ENCODE measurements at places on chromosomes 5 and 9.

- DNase-seq = no peak
Measured at GRCh38 chr5:96788112-96788749, 19.5 kb downstream of the ERAP1 start.

DNA sequence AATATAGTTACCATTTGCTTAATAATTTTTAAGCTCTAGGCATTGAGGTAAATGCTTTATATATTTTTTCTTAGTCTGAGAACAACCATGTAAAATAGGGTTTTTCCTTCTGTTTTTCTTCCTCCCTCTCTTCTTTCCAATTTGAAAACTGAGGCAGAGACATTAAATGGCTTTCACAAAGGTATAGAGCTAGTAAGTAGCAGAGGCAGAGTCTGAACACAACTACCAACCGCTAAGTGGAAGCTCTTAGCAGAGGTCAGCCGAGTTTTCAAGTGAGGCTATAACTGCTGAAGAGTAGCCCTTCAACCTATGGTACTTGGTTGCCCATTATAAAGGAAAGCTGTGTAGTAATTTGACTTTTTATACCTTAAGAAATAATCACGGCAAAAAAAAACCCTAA, 187.1 kb downstream of the MEF2C start:
- DNase-seq = no peak

GRCh38 chr5:18546591-18546990, 912.3 kb downstream of the TAF11L14 start:
- DNase-seq = no peak

DNA sequence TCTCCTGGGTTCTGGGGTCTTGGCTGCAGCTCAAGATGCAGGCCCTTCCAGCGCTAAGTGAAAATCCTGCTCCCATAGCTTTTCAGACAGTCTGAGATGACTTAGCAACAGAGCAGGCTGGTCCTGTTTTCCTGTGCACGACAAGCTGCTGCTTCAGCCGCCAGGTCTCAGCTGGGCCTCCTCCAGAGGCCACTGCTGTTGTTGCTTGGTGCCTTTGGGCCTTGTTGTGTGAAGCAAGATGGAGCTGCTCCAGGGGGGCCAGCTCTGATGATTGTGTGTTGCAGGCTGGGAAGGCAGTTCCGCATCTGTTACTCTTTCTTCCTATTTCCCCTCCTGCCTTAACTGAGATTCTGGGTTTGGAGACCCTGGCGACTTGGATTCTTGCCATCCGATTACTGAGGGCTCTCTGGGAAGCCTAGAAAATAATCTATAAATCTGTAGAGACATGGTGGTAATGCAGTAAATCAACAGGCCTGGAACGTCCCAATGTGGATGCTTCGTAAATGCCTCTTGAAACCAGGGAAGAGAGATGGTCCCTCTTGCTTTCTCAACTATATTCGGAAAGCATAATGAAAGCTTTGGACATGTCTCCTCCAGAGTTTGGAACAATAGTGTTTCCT, 3.2 kb downstream of the MAP1B start:
- no peak for DNase-seq

DNA sequence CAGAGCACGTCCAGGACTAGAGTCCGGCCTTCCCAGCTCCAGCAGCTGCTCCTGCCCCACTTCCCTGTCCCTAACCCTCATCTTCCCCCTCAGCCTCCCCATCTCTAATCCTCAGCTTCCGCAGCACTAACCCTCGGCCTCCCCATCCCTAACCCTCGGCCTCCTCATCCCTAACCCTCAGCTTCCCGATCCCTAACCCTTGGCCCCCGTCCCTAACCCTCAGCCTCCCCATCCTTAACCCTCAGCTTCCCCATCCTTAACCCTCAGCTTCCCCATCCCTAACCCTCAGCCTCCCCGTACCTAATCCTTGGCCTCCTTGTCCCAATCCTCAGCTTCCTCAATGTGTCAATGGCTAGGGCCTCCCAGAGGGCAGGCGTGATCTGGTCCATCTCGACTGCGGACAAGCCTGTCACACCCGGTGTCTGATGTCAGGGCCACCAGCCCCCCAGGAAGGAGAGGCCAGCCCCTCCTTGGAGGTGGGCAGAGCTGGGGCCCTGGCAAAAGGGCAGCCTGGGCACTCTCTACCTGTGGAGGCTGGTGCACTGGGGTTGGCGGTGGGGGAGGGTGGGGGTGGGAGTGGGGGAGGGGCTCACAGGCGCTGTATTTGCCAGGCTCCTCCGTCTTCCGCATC, 1.4 kb downstream of the OBP2B start:
- no peak for DNase-seq

- no peak for DNase-seq
Measured at GRCh38 chr5:167936022-167936421, 355.4 kb upstream of the WWC1 start.

GRCh38 chr9:111154081-111154562, 115.9 kb upstream of the LPAR1 start:
- no peak for DNase-seq

GRCh38 chr9:136592666-136593065, 46.8 kb upstream of the NOTCH1 start:
- DNase-seq = no peak

DNA sequence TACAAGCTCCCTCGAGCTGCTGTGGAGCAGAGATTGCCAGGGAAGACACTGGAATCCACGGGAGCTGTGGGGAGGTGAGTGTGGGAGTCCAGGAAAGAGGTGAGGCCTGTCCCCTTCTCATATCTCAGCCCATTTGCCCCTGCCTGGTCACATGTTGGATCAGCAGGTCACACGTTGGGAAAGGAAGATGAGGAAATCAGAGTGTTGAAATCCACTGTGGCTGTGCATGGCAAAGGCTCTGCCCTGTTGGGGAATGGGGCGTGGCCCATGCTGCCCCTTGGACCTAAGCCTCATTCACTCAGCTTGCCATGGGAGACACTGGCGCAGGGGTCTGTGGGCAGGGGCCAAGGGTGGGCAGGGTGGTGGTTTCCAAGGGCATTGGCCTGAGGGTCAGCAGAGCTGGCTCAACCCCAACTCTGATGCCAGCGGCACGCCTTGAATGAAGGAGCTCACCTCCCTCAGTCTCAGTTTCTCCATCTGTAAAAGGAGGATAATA, 85.4 kb upstream of the CPEB4 start:
- no peak for DNase-seq

DNA sequence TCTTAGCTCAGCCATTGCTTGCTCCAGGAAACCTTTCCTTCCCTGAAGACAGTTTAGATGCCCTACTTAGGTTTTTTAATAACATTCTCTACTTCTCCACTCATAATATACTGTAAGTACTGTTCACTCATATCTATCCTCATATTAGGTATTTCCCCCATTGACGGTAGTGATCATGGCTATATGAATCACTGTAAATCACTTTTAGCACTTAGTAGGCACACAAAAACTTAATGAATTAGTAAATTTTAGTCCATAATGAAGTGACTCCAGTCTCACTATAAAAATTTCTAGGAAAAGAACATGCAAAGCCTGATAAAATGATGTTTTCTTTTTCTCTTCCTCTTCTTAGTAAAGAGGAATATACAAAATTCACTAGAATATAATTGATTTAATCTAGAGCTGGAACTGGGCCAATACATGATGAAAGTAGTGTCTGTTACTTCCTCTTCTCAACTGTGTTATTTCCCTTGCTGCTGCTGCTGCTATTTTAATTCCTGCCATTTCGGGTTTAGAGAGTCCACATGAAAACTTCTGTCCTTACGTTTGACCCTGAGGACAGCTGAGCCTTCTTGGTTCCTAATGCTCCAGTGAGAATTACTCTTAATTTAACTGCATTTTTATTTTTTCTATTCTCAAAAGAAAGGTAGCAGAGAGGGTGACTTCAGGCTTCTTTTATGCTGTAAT, 73.5 kb downstream of the LNPEP start:
- no peak for DNase-seq

DNA sequence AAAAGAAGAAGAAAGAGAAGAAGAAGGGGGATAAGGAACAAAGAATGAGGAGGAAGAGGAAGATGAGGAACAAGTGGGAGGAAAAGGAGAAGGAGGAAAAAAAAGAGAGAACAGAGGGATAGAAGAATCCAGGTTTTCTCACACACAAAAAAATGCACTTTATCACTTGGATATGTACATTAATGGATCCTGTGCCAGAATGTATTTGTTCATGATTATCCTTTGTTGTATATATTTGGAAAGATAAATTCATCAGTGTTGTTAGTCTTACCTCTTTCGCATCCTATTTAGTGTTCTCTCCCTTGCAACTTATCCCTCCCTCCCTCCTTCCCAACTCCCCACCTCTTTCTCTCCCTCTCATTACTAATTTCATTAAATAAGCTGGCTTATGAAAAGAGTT, 298.8 kb downstream of the SLCO4C1 start:
- DNase-seq = no peak

DNA sequence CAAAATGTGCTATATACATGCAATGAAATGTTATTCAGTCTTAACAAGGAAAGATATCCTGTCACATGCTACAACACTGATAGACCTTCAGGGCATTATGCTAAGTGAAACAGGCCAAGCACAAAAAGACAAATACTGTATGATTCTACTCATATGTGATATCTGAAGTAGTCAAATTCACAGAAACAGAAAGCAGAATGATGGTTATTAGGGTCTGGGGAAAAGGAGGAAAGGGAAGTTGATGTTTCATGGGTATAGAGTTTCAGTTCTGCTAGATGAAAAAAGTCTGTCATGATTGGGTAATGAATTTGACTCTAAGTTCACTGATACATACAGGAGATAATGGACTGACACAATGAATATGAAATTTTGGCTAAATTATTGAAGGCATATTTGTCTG, 11.2 kb upstream of the RIC1 start:
- DNase-seq = no peak

GRCh38 chr5:57761513-57761912, 278.9 kb upstream of the ACTBL2 start:
- DNase-seq = no peak

- DNase-seq = no peak
Measured at GRCh38 chr9:114324492-114324891, 1.6 kb downstream of the ORM1 start.

Measured in activated CD4-positive, alpha-beta T cell treated with anti-CD3 and anti-CD28 coated beads, Interleukin-2, amount 50 U/mL, for 4 hours (primary cell).